ENCODE measurements at places on chromosomes 11 and 22.
A peak's percentile ranks its signal among the peaks of the same experiment; 100 is the strongest.

GRCh38 chr11:58003036-58003435 is 20.6 kb upstream of the OR9Q1 start:
- no peak for DNase-seq

- DNase-seq: no peak
Measured at GRCh38 chr11:30582726-30583125, 3.4 kb downstream of the MPPED2 start.

- DNase-seq: no peak
Measured at GRCh38 chr22:40120848-40121247, 56.9 kb upstream of the TNRC6B start.

GRCh38 chr22:19654338-19654987 is 59.8 kb upstream of the SEPTIN5 start:
- no peak for DNase-seq

DNA sequence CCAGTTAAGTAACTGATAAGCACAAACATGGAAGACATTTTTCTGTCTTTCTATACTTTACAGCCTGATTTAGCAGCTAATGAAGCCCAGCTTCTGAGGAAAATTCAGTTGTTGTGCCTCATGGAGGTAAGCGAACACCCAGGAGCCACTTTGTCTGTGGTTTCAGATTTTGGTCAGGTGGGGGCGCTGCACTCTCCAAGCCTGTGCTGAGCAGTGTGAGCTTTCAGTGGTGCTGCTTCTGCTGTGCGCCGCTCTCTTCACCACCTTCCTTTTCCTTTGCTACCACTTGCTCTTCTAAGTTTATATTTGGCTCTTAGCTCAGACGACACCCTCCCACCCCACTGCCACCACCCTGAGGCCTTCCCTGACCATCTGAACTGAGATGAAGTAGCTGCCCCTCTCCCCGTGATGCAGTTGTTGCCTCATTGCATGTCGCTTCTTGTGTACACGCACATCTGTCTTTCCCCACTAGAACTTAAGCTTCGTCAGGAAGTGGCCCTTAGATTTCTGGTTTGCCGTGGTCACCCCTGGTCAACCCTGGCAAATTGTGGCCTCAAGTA is 14.0 kb downstream of the PSMD13 start:
- peak; percentile 30 for DNase-seq

- no peak for DNase-seq
Measured at GRCh38 chr11:15563054-15563453, 448.3 kb downstream of the INSC start.
